Hematopoietic multipotent progenitor cell treated with erythropoietin and hydrocortisone succinate and interleukin-3 and kit ligand, for 6 days (in vitro differentiated cells): ENCODE measurements at places on chromosomes 4 and X.
A peak's percentile ranks its signal among the peaks of the same experiment; 100 is the strongest.

DNA sequence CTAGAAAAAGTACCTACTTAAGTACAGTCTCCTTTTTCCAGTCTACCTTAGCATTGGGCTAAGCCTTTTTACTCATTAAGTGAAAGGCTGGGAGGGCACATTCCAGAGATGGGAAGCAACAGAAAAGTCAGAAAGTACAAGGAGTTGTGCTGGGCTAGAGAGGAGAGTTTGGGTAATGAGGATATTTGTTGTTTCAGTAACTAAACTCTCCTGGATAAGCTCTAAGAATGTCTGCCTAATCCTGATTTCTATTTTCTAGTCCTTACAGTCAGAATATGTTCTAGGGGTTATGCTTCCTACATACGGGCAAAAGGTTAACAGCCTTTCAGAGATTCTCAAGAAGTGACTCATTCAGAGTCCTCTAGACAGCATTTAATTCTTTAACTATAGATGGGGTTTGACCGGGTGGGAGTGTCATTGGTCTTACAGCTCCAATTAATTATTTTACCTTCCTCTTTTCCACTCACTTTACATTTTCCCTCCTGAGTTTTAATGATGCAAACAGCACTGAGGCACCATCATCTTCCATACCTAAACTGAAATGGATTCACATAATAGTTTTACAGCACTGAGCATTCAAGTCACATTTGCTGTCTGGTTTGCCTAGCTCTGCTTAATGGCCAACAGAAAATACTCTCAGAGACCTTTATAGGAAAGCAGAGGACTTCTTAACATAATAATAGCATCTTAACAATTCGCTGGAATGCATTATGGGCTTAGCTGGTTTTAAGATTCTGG is 42.9 kb downstream of the USP26 start:
- DNase-seq: no peak

DNA sequence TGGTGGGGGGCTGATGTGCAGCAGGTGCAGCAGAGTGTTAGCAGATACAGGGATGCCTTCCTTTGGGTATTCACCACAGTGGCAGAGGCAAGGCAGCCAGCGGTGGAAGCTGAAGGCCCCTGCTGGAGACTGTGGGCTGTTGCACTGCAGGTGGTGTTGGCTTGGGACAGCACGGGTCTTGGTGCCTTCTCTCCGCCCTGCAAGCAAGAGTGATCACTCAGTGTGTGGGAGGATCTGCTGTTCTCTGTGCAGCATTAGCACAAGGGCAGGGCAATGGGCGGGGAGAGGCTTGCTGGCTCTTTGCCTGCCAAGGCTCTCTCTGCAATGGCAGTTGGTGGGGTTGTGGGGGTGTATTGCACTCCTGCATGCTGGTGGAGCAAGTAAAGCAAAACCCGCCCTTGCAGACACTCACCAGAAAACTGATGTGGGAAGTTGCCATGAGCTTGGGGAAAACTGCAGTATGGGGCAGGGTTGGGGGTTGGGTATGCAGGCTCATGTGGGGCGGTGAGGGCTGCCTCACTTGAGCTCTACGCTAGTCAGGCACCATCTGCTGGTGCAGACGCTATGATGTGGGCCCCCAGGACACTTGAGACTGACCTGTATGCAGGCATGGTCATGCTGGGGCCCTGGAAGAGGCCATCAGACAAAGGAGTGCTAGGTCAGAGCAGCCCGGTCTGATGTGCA is 820.8 kb upstream of the GRIA3 start:
- no peak for DNase-seq

DNA sequence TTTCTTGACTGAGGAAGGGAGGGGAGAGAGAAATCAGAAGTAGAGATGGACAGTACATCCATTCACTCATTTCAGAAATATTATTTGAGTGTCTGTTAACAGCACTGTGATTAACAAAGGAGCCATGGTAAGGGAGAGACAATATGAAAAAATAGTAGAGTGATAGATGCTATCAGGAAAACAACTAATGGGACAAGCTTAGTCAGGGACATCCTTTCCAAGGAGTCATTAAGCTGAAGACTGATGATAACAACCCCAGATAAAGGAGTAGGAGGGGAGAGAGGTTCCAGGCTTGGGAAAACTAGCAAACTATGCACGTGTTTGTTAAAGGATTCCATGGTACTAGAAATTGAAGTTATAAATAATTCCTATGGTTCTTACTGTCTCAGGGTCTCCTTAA is 122.2 kb downstream of the CBR4 start:
- no peak for DNase-seq

DNA sequence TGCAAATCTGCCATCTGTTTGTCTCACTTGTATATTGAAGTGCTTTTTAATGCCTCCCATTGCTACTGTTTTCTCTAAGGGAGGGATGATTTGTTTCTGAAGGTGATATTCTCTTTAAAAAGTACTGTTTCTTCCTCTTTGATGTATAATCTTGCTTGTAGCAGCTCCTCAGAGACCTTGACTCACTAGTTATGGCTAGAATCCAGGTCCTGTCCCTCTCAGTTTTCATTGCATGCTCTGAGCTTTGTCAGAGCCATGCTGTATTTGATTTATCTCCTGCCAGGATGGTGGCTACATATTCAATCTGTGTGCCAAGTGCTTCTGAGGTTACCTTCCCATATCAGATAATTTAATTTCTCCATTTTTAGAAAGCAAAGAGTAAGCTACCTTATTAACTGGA is 56.0 kb downstream of the GLUD2 start:
- DNase-seq: no peak

DNA sequence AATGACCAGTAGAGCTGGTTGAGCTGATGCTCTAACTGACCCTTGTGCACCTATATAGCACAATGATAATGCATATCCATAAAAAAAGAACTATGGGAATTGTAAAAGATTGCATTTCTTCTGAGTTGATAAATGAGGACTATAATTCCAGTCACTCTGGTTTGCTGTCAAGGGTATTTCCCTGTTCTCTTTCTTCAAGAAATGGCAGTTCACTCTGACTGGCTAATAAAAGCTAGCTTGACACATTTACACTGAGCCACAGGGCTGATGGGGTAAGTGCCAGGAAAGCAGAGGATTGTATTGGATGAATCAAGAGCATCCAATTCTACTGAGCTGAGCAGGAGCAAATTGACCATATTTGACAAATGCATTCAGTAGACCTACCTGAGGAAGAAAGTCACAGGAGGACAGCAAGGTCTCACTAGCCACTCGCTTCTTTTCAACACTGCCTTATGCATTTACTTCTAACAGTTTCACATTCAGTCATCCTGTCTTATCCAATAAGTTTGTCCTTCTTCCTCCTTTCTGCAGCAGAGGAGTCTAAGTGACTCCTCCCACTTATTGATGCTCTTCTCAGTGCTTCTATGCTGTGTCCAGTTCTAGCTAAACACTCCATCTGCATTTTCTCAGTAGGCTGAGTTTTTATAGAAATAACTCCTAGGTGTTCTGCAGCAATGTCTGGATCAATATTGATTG is 43.0 kb downstream of the RBMX2 start:
- no peak for DNase-seq

DNA sequence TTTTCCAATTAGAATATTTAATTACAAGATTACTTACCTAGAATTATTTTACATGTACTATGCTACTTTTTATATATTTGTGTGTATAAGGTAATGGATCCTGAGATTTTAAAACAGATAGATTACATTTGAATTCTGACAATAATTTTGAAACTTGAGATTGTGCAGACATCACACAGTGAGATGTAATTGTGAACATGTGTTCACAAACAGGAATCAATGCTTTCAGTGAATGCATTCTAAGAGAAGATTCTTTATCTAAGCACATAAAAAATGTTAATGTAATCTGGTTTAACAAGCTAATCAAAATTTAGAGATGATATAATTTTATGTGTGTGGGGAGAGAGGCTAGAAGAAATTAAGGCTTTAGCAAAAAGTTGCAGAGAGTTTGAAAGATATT is 1925.5 kb downstream of the ARAP2 start:
- no peak for DNase-seq

DNA sequence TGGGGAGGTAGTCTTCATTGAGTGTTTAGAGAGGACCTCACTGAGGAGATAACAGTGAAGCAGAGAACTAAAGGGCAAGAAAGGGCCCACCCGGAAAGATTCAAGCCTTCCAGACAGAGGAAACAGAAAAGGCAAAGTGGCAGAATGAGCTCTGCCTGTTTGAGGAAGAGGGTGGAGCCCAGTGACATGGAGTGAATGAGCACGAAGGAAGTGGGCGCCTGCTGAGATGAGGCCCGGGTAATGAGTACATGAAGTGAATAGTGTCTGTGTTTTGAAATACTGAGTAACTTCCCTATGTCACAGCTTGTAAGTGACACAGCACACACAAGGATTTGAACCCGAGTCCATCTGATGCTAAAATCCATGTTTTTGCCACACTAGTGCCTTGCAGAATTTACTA is 32.5 kb upstream of the TLR2 start:
- DNase-seq: peak; percentile 68

GRCh38 chr4:74168841-74169240 is 10.9 kb downstream of the MTHFD2L start:
- no peak for DNase-seq

DNA sequence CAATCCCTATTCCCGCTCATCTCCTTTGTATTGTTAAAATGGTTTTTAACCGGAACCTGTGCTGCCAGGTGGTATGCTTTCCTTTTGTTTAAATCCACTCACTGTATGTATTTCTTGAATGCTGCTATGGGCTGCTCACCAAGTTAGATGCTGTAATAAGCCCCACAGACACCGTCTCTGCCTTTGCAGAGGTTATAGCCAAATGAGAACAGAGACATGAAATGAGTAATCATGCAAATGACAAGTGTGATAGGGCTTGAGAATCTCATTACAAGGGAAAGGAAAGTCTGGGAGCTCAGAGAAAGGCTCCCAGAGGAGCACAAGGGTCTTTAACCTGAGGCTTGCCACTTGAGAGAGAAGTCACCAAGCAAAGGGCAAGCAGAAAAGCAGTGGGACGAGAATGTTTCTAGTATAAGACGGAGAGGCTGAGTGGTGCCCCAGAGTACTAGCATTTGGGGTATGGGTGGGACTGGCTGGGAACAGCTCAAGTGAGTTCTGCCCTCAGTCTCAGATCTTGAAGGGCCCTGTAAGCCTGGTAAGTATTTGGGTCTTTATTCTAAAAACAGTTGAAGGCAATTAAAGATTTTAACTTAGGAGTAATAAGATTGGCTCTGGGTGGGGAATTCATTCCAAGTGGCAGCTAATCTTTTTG is 110.8 kb upstream of the H2AZ1 start:
- no peak for DNase-seq

- no peak for DNase-seq
Measured at GRCh38 chr4:31187979-31188378, 467.8 kb downstream of the PCDH7 start.

DNA sequence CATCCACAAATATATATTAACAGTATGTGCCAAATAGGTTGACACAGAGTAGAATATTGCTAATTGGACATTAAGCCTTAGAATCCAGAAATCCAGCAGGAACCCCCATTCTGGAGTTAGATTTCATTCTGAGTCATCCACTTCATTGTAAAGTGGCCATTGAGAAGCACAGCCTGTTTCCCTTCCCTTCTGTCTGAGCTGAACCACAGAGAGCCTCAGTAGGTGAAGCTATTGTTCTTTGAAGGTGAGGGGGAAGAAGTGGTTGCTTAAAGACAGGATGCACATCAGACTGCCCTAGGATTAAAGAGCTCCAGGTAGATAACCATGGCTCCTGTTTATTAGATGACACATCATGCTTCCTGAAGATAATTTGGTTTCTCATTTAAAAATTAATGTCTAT is 30.6 kb upstream of the MCF2 start:
- DNase-seq: no peak

DNA sequence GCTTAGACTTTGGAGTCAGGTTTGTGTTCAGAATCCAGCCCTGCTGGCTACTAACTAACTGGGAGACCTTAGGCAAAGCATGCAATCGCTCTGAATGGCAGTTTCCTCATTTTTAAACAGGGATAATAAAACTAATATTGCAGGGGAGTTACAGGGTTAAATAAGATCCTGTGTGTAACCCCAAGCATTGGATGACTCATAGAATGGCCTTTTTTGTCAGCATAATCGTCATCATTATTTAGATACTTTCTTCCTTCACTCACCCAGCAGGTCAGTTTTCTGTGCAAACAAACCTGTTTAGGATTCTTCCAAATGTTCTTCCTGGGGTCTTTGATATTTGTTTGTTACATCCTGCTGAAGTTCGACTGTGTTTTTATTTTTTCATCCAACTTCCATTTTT is 208.2 kb downstream of the EVC2 start:
- no peak for DNase-seq

DNA sequence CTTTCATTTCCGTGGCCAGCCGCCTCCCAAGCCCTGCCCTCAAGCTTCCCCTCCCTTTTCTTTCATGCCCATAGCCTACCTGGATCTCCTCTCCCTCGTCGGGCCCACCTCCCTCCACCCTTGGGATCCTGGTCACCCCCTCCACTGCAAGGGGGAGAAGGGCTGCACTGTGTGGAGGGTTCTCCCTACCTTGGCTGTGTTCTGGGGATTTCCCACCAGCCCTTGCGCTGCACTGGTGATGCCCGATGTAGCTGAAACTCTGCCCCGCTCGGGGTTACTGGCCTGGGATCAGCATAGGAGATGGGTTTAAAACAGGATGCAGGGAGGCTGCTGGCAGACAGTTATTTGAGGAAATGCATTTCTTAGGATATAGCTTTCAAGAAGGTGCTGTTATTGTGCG is 128.9 kb downstream of the TBL1X start:
- DNase-seq: no peak

DNA sequence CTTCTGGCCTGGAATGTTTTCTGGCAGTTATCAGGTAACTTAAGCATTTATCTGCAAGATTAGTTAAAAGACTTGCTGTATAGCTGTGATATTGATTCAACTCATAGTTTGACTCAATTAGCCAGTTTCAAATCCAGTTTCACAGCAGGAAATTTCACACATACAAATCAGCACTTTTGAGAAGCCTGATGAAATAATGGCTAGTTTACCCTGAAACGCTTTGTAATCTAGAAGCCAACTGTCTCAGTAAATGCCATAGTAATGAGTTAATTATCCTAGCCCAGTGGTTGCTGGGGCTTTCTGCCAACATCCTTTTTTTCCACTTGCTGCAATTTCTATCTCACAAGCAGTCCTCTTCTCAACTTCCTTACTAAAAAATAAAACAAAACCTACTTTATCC is 53.1 kb downstream of the ARHGEF38 start:
- peak; percentile 11 for DNase-seq
